SW480 (cell line): ENCODE measurements at places on chromosomes 12 and 14.

GRCh38 chr14:105541218-105541875 lies 15.0 kb downstream of the TMEM121 start:
- DNase-seq, result no peak

- DNase-seq, result no peak
These were observed 219.6 kb upstream of the TMTC1 start for GRCh38 chr12:30003321-30003720.

DNA sequence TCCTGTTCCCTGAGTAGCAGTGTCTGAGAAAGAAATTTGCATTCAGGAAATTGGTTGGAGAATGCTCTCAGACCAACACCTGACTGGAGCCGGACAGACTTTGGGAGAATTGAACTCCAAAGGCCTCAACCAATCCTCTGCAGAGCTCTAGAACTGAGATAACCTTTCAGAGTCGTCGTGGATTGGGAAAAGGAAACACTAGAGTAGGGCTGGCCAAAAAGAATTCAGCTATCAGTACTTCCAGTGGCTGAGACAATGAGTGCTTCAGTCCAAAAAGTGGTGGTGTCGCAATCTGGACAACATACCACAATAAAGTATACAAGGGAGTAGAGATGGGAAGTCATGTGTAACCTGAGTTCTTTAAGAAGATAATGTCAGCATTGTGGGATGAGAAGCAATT lies 377.1 kb downstream of the SLC16A7 start:
- peak; percentile 22 for DNase-seq

- peak; percentile 88 for DNase-seq
These were observed 130.9 kb downstream of the SAMD4A start for GRCh38 chr14:54697803-54698202.

GRCh38 chr12:4432878-4433744 lies 12.5 kb downstream of the FGF6 start:
- no peak for DNase-seq

- peak; percentile 86 for DNase-seq
These were observed 80.8 kb upstream of the REP15 start for GRCh38 chr12:27615331-27615891.

- no peak for DNase-seq
These were observed 11.0 kb downstream of the ARHGDIB start for GRCh38 chr12:14950421-14950820.

DNA sequence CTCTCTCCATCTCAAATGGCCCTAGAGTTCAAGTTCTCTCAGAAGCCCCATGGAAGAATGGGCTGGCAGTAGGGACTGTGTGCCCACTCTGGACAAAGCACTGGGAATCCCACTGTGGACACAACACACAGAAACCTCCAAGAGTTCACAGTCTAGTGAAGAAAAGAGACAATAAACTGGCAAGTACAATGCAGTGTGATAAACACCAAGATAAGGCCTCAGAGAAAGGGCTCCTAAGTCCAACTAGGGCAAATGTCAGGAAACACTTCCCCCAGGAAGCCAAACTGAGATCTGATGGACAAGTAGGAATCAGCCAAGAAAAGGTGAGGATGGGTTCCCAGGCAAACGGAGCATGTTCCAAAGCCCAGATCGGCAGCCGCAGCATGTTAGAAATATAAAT lies 5.4 kb downstream of the VSIG10 start:
- DNase-seq, result no peak

DNA sequence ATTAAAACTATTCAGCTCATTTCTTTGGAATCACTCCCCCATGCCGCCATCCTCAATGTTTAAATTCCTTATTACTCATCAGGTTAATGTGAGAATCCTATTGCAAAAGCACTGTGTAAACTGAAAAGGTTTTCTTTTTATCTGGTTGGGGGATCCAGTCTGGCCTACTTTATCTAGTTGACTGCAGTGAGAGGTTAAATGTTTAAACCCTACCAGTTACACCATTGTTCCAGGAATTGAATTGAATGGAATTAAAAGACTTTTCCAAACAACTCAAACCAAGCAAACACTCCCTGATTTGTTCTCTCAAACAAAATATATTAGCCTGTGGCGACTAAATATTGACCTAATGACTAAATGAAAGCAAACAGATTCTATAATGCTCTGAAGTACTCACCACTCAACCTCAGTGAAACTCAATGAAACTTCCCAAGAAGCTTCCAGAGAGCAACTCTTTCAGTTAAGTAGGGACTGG lies 100.5 kb downstream of the VEZT start:
- DNase-seq, result no peak

DNA sequence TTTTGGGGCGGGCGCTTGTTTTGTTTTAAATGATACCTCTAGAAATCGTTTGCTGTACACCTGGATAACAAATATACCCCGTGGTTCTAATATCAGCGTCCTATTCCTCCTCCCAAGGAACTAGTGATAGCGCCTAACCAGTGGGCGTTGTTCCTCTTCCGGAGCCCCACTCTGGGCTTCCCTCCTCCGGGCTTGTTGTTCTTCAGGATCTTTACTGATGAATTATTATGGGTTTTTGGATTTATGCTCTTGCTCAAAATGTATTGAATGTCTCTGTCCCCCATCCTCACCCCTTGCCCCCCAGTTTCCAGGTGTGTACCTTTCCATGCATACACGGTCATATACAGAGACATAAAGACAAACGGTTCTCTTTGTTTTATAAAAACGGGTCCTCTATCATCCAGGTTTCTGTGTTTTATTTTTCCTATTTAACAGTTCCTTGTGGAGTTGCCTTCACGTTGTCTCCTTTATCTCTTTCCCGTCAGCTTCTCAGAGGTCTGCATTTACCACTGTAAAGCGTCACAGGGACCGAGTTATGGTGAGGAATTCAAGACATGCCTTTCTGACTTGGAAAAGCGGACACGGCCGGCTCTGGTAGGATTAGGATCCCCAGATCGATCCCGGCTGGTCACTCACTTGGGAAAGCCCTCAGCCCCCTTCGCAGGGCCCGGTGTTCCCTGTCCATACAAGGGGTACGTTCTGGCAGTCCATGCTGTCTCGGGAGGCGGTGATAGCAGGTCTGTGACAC lies 655 bp upstream of the PLEKHG3 start:
- no peak for DNase-seq

- DNase-seq, result no peak
These were observed 2.6 kb downstream of the NOC4L start for GRCh38 chr12:132146772-132147422.

DNA sequence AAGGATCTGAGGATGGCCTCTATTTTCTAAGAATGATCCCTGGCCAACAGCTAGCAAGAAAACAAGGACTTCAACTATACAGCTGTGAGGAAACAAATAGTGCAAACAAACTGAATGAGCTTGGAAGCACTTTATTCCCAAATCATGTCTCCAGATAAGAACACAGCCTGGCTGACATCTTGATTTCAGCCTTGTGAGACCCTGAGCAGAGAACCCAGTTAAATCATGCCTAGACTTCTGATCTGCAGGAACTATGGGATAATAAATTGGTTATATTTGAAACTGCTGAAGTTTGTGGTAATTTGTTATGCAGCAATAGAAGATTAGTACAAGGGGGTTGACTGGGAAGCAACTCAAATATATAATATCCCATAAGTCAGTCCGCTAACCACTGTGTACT lies 183.9 kb upstream of the BMP4 start:
- DNase-seq, result no peak

GRCh38 chr12:46556105-46556559 lies 183.6 kb upstream of the SLC38A2 start:
- peak; percentile 61 for DNase-seq

GRCh38 chr14:94115058-94115591 lies 4.6 kb downstream of the IFI27 start:
- peak; percentile 86 for DNase-seq

DNA sequence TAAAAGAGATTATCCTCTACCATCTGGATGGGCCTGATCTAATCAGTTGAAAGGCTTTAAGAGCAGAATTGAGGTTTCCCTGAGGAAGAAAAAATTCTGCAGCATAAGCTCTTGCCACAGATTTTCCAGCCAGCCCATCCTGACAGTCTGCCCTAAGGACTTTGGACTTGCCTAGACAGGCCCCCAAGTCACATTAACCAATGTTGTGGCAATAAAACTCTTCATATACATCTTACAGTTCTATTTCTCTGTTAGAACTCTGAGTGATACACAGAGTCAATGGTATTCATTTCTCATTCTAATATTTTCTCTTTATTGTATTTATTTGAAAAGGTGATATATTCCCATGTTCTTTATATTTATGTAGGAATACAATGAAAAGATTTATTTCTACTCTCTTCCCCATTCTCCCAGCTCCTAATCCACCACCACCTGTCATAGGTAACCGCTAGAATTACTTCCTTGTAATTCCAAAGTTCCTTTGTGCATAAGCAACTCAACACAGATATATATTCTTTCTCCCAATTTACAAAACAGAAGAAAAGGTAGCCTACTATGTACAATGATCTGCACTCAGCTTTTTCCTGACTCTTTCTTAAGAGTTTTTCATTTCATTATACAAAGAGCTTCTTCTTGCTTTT lies 182.1 kb downstream of the CAPZA3 start:
- peak; percentile 43 for DNase-seq
